ENCODE measurements at places on chromosomes 4 and X. TPM values are rescaled to one million over a fixed set of nuclear protein-coding genes. Genes with fewer than 3 reads are reported as not detected.
A peak's percentile ranks its signal among the peaks of the same experiment; 100 is the strongest.

DNA sequence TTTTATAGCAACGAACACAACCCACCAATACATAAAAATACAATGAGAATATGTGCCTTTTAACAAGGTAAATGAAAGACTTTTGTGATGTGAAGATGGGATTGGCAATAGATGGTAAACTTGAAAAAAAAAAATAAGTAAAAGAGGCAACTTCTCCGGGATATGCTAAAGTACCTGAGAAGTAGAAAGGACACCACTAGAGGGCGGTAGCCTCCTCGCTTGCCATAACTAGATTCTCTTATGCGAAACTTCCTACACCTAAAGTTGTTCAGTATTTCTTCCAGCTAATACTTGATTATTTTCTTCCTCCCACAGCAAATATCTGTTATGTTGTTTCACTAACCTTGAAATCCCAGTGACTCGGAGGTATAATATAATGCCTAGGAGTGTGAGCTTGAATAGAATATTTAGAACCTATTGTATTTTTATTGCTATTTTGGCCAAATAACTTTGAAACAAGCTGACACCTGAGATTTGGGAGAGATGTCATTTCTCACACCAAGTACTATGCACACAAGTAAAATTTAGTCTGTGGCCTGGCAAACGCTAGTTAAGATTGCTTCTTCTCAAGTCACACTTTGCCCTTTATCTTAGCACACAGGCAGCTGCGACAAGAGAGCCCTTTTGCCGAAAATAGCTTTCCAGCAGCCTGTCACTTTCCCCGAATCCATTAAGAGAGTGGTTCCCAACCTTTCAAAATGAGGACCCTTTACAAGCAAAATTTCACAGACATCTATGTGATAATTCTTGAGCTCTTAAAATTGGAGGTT, 44.9 kb upstream of the PDLIM5 start:
- no peak for ATAC-seq

C4orf51 gene
- total RNA-seq, result not detected

LINC00632 gene
- 1.5 TPM for total RNA-seq

TGIF2LX gene
- not detected for total RNA-seq

DNA sequence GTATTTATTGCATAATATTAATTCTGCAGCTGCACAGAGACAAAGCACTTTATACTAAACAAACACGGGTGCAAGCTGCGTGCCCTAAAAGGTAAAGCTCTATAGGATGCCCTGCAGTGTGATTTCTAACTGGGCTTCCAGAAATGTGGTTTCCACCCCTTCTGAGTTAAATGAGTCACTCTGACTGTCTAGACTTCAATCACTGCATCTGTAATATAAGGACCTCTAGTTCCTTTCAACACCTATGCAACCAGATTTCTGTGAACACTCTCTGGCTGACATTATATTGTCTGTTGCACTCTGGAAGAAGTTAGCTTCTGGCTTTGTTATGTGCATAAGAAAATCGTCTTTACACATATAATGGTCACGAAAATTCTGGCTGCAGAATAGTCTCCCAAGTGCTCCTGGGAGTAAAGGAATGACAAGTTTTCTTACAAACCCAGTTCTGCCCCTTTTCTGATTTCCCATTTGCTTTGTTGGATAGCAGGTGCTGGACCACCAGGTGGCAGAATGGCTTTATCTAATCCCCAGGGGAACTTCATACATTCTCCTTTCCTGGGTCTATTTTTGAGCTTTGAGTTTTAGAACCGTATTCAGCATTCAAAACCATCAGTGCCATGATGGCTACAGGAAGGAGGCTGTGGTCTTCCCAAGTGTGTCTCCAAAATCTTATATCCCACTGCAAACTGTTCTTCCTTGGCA, 842.2 kb downstream of the STIM2 start:
- ATAC-seq, result no peak

- peak; percentile 69 for ATAC-seq
Observed at GRCh38 chr4:164526933-164527583, 226.9 kb upstream of the SMIM31 start.

PABPC5 gene
- total RNA-seq, result 4.6 TPM

DNA sequence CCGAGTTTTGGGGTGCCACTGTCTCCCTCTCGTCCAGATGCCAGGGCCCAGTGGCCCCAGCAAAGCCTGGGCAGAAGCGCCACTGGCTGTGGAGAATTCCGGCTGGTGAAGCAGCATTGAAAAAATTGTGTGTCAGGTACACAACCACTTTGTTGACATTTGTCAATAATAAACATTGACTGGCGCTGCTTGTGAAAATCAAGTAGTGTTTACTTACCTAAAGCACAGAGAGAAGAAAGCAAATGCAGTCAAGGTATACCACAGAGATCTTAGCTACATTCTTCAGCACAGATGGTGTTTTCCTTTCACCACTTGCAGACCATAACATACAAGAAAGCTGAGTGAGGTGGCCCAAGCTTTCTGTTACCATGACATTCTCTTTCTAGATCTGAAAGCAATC, 14.5 kb upstream of the SLC7A11 start:
- no peak for ATAC-seq

CT45A1 gene
- 0.34 TPM for total RNA-seq

GRCh38 chrX:48468247-48468671, 1.8 kb downstream of the SLC38A5 start:
- ATAC-seq, result peak; percentile 28

DNA sequence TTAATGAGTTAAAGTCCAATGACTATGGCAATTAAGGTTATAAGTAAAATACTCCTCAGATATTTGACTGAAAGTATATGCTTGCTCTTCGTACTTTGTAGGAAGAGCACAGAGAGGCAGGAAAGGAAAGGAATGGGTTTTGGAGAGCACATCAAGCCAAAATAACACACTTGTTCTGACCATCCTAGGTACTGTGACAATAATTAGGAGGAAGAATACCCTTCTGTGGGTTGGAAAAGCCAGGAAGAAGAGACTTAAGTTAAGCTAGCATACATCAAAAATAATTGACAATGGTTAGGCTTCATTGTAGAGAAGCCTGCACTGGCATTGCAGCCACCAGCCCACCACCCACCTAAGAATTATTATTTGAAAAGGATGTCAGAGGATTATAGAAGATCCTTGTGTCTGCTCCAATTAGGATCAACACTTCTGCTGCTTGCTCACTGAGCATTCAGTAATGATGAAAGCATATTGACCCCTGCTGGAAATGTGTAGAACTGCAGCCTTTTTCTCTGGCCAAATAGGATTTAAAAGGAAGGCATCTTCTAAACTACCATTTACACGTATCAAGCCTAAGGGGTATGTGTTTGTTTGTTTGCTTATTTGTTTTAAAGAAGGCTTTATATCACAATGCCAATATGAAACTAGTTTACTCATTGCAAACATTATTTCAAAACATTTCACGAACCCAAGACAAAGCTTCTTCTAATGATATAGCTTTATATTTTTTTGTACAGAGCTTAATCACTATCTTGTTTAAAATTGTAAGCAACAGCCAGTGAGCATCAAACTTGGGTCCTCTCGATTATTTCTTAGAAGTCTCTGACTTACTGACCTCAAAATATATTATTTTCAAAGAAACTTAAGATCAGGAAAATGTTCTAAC, 286.2 kb upstream of the TET2 start:
- ATAC-seq, result peak; percentile 88

- no peak for ATAC-seq
Observed at GRCh38 chr4:78468272-78468671, 83.3 kb upstream of the ANXA3 start.

DNA sequence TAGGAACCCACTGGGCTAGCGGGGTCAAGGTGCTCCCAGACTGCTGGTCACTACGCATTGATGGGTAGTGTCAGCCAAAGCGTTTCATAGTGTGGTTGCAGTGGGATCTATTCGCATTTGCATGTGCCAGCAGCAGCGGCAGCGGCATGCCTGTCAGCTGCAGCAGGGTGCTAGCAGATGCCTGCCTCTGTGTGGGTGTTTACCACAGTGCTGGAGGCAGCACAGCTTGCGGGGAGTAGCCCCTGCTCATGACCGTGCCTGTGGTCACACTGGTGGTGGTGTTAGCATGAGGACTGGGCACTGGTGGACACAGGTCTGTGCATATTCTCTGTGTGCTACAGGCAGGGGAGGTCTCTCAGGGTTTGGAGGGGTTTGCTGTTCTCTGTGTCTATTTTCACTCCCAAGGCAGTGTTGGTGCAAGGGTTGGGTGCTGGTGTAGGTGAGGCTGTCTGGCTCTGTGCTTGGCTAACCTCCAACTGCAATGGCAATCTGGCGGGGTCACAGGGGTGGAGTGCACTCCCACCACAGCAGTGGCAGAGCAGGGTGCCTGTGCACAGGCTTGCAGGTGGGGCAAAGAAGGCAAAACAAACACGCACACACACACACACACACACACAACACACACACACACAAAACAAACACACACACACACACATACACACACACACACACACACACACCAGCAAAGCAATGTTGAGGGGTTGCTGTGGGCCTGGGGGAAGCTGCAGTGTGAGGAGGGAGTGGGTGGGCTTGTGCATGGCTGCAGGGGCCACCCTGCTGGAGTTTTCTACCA, 184.4 kb downstream of the GLUD2 start:
- no peak for ATAC-seq

DNA sequence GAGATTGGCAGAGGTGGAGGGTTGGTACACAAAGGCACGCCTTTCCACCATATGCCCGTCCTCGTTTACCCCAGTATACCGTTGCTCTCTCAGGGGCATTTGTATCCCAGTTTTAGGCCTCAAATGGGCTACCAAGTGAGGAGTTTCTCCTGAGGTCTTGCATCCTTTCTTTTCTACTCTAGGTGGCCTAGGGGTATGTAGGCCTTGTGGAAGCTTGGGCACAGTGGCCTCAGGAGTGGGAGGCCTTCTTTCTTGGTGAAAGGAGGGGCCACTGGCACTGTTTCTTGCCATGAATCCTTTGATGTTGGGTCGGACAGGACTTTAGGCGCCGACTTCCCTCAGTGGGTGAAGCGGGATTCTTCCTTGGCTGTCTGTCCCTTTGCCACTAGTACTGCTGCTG, 15.3 kb upstream of the MAGIX start:
- ATAC-seq, result no peak

MCF2 gene
- 2.4 TPM for total RNA-seq

FANCB gene
- total RNA-seq, result 5.1 TPM

GRCh38 chr4:55568905-55569504, 22.3 kb upstream of the CLOCK start:
- ATAC-seq, result no peak

FRG2 gene
- not detected for total RNA-seq

- ATAC-seq, result peak; percentile 75
Observed at GRCh38 chr4:144646523-144647094, 653 bp downstream of the HHIP start.

DNA sequence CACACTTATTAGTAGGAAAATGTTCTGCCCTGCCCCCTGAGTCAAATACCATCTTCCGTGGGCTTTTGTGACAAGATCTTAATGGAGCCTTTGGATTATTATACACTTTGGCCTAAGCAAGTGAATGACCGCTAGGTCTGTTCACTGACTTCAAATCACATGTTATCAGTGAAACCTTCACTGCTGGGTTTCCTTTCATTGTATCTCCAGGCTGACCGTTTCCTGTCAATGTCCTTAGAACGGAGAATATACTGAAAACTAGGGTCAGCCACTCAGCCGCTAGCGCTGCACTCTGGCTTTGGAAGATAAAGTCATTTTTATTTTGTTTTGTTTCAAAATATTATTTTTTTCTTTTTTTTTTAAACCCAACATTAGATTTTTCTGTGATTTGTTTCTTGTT, 107.0 kb upstream of the TLL1 start:
- no peak for ATAC-seq

IRF2 gene
- 16.2 TPM for total RNA-seq

- no peak for ATAC-seq
Observed at GRCh38 chrX:37796310-37796709, 16.5 kb downstream of the CYBB start.

DNA sequence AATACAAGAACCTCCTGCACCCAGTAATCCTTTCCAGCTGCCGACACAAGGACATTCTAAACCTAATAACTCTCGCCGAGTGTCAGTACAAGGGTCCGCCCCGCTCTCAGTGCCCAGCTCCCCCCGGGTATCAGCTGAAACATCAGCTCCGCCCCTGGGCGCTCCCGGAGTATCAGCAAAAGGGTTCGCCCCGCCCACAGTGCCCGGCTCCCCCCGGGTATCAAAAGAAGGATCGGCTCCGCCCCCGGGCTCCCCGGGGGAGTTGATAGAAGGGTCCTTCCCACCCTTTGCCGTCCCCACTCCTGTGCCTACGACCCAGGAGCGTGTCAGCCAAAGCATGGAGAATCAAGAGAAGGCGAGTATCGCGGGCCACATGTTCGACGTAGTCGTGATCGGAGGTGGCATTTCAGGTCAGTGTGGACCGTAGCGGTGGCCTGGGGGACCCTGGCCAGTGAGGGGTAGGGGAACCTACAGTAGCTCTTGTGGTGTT, at the start of gene MAOA:
Gene MAOA (plus strand): TSS at position 295 of the 490 bp plus-strand sequence. CDS start 43 bp downstream, at position 338.
- ATAC-seq, result no peak

DNA sequence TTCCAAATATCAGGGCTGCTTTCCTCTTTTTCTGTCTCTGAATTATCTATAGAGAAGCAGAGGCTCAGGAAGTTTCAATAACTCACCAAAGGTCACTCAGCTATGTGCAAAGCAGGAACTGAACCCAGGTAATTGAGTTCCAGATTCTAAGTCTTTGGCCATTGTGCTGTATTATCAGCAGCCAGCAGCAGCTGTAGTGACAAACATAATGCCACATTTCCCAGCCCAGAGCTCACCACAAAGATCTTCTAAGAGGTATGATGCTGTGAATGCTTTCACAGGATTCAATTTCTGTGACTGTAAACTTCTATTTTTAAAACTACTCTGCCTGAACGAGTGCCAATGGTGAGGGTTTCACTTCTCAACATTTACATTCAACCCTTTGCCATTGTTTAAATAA, 56.4 kb downstream of the SPOCK3 start:
- ATAC-seq, result no peak

- ATAC-seq, result no peak
Observed at GRCh38 chr4:98691588-98691987, 33.2 kb upstream of the TSPAN5 start.

GRCh38 chrX:71144651-71145050, at the start of gene NLGN3:
NLGN3 (plus strand) TSS chrX:71144841; CDS start chrX:71147750, 2,909 bp downstream.
- ATAC-seq, result no peak

COL4A6 gene
- 1.1 TPM for total RNA-seq

DNA sequence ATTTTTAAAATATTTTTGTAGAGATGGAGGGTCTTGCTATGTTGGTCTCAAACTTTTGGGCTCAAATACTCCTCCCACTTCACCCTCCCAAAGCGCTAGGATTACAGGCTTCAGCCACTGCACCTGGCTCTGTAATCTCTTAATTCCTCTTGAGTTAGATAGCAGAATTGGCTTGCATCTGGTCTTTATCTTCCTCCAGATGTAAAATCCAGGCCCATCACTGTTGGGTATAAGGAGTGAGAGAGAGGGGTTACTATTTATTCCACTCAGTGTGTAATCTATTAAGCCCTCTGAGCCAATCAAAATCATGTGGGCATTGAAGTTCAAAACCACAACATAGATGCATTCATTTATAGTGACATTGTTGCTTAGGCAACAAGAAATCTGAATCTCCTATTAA, 33.9 kb downstream of the ANK2 start:
- ATAC-seq, result no peak

PAGE2B gene
- 3.7 TPM for total RNA-seq

GRCh38 chr4:168540503-168541265, 43.8 kb downstream of the PALLD start:
- no peak for ATAC-seq

BST1 gene
- total RNA-seq, result 1.1 TPM
